MG63 (cell line): ENCODE measurements at places on chromosomes 16 and 17. TPM values are rescaled to one million over a fixed set of nuclear protein-coding genes. Genes with fewer than 3 reads are reported as not detected.

DNA sequence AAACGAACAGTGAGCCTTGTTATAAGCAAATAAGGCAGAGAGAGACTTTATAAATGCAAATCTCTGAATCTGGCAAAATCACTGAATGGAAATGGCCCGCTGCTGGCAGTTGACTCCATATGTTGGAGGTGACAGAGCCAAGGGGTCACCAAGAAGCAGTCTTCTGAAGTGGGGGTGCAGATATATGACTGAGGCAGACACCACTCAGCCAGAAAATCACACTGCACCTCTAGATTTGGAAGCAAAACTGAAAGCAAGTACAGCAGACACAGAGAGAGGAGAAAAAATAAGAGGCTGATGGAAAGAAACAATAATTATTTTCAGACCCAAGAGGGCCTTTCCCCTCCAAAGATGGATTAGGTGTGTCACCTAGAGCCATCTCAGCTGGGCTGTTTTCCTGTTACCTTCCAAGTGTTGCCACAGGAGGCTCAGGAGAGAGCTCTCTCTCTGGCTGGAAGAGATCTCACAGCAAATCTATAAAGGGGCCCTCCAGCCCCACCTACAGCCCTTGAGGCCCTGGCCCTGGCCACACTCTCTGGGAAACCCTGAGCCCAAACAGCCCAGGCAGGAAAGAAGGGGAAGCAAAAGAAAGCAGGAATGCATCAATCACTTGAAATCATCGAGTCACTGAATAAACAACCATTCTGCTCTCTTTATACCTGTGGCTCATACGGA is 585.1 kb upstream of the PSMD7 start:
- no peak for DNase-seq

The SULT1A2 gene
- not detected in 2 replicates for total RNA-seq

GRCh38 chr16:54216688-54217087 is 69.9 kb downstream of the IRX3 start:
- DNase-seq = no peak

GRCh38 chr17:37047631-37048104 is 98.9 kb downstream of the AATF start:
- peak; percentile 71 for DNase-seq

The COL1A1 gene
- total RNA-seq = 261 and 431 TPM in 2 replicates

The HOXB4 gene
- total RNA-seq = 0.86 and 4.2 TPM in 2 replicates

The CCL11 gene
- not detected in 2 replicates for total RNA-seq

- no peak for DNase-seq
Measured at GRCh38 chr17:71681427-71682173, 439.2 kb upstream of the SOX9 start.

The BRIP1 gene
- total RNA-seq = 5.5 and 11.7 TPM in 2 replicates

DNA sequence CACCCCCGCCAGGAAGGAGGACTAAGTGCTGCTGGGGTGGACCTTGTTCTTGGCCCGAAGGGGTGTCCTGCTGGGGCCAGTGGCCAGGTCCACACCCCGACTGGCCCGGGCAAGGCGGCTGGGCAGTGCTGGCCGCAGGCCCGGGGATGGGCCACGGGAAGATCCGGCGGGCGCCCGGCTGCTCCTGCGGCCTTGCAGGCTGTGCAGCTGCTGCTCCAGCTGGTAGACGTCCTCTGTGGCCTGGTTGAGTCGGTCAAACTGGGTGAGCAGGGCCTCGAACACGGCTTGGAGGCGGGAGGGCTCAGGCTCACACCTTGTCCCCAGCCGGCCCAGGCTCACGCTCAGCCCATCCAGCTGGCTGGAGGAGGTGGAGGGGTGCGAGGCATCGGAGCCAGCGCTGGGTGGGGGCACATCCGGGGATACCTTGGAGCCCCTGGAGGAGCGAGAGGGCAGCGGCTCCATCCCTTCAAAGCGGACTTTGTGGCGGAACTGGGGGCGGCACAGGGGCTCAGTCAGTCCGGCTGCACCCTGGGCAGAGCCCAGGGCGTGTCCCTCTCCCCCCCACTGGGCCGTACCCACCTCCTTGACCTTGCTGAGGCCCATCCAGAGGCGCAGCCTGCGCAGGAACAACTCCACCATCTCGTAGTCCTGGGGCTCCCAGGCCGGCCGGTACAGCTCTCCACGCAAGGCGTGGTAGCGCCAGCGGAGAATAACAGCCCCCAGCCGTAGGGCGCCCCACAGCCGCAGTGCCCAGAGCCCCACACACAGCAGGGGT is 42.1 kb downstream of the TSC2 start:
- no peak for DNase-seq

The NACA2 gene
- total RNA-seq = 0.43 TPM in 1 of 2 replicates, not detected in the other

GRCh38 chr17:76532072-76532651 is 5.3 kb downstream of the CYGB start:
- DNase-seq = no peak

GRCh38 chr17:82915010-82915756 is 75.4 kb upstream of the ZNF750 start:
- no peak for DNase-seq

The RAB37 gene
- total RNA-seq = not detected in 2 replicates

GRCh38 chr16:67149276-67150046 is 1.3 kb downstream of the B3GNT9 start:
- no peak for DNase-seq

- no peak for DNase-seq
Measured at GRCh38 chr16:23359092-23359760, 57.1 kb downstream of the SCNN1B start.

The RBFOX1 gene
- not detected in 2 replicates for total RNA-seq

DNA sequence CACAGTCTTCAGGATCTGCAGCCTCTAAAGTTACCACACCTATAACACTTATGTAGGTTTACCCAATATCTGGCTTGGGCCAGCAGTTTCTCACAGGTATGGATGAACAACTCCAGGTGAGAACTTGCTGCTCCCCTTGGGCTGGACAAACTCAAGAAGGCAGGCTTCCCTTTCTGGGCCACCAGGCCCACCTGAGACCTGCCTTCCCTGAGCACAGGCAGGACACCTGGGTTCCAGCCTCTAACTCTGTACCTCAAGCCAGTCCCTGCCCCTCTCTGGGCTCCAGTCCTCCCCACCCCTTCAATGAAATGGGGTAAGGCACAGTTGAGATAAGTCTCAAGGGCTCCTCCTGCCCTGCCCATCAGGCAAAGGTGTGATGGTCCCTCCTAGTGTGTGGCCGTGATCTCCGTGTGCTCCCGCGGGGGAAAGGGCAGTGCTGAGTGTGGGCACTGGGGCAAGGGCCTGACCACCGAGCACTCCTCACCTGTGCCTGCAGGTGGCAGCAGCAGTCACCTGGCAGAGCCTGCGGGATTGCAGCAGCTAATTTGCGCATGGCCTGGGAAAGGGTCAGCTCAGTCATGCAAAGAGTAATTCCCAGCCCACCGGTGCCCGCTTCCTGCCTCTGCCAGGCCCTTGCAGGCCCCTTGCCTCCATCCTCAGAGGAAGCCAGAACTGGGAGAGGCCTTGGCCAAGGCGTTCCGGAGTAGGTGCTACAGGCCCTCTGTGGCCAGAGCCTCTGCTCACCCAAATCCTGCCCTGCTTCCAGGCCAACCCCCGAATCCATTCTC is 28.2 kb upstream of the ADGRG1 start:
- DNase-seq = peak; percentile 69

GRCh38 chr16:27145630-27146029 is 57.7 kb upstream of the KDM8 start:
- no peak for DNase-seq

The TBX21 gene
- total RNA-seq = not detected in 2 replicates

The SLX1B gene
- 41.9 and 71.1 TPM in 2 replicates for total RNA-seq

GRCh38 chr17:8275421-8276290 is 12.8 kb upstream of the RANGRF start:
- no peak for DNase-seq

The PYY gene
- total RNA-seq = not detected in 2 replicates

DNA sequence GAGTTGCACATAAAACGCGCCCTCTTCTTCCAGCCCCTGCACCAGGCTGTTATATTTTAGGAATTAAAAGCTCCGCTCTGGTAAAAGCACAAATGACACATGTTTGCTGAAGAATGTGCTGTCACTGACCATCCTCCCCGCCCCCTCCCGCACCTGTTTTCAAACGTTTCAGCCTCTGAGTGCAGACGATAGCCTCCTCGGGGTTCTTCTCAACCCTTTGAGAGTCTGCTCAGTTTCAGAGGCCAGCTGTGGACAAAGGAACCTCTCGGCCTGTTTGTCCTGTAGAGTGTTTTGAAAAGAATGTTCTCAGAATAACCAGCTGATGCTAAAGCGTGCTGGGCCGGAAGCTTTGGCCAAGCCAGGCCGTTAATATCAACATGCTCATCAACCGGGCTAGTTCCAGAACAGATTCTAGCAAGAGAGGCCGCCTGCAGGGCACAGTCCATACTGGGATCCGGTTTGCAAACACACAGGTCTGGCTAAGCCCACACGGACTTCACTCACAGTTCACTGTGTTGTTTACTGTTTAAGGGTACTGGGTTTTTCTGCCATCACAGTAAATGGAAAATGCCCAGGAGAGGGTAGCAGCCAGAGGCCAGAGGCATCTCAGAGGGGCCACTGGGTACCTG is 6.4 kb upstream of the CACNG4 start:
- DNase-seq = no peak

GRCh38 chr16:73122604-73123391 is 74.9 kb upstream of the ZFHX3 start:
- DNase-seq = no peak

The GJC1 gene
- total RNA-seq = 15.4 and 60.0 TPM in 2 replicates

GRCh38 chr17:48541577-48542113 is 3.3 kb downstream of the HOXB2 start:
- DNase-seq = peak; percentile 80

DNA sequence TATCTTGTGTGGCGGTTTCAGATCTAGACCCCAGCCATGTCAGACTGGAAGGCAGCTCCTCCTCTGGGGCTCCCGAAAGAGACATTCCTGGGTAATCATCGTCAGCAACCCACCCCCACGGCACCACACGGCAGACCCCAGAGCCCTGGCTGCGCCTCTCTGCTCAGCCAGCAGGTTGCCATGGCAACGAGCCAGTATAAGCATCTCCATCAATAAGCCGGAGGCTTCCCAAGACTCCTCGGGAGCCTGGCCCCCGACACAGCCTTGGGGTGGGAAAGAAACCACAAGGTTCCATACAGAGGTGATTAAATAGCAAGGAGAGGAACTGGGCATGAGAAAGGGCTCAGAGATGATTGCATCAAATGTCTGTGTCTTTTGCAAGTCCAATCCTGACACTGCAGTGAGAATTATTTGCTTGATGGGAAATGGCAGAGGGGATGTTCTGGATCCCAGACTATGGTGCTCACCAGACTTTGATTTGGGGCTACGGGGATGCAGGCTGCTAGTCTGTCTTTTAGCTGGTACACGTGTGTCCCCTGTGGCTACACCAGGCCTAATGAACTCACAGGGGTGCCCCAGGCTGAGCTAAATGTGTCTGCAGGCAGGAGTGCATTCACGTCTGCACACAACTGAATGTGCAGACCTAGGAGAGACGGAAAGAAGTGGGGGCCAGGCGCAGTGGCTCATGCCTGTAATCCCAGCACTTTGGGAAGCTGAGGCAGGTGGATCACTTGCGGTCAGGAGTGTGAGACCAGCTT is 320.5 kb upstream of the TNRC6C start:
- no peak for DNase-seq

- no peak for DNase-seq
Measured at GRCh38 chr16:55421226-55421625, 57.8 kb upstream of the MMP2 start.
